ENCODE measurements at places on chromosomes 11 and 22.

DNA sequence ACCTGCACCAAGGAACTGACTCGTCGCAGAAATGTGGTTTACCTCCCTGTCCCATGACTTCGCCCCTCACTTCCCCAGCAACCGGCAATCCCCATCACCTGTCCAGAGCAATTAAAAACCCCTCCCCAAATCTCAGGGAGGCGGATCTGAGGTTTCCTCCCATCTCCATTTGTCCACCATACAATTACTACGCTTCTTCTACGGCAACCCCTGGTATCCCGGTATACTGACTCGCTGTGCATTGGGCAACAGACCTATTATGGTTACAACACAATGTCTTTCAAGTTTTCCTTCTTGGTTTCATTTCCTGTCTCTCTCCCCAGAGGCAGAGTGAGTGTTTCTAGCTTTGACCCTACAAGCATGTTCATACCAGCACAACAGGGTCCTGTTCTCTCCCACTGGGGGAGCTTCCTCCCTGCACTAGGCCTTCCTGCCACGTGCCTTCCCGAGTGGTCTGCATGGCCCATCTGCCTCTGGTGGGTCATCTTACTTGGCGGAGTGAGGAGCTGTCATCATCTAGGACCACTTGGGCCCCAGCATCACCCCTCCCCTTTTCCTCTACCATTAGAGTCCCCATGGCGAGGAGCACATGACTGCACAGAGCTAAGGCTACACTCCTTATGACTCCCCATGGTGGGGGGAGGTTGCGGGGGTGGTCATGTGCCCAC is 30.3 kb upstream of the NAP1L4 start:
- H3K4me1 ChIP-seq, result peaks cover 4% of the 10 kb centered on the region
- no peak overlapping the region for H3K27ac ChIP-seq
- H3K4me3 ChIP-seq, result no peak overlapping the region
- H3K27me3 ChIP-seq, result no peaks in the 10 kb centered on the region
- no peak for DNase-seq

DNA sequence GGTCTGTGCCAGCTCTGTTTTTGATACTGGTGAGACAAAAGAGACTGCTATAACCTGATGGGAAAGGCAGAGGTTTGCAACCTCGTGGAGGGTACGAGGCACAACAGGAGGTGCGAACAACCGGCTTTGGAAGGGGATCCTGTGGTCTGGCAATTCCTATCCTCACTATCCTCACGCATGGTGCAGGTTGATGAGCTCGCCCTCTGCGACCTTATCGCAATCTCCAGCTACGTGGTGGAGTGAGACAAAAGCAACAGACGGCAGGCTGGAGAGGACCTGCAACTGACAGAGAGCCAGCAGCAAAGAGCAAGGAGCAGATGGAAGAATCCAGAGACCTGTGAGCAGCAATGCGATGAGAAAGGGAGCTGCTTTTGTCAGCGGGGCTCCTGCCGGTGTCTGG is 47.3 kb upstream of the TSKU start:
- DNase-seq, result no peak
- H3K27ac ChIP-seq, result no peak overlapping the region
- H3K4me3 ChIP-seq, result no peak overlapping the region
- no peaks in the 10 kb centered on the region for H3K27me3 ChIP-seq
- no peaks in the 10 kb centered on the region for H3K4me1 ChIP-seq

GRCh38 chr11:6251990-6252473 is 7.6 kb upstream of the CCKBR start:
- no peaks in the 10 kb centered on the region for H3K4me1 ChIP-seq
- no peaks in the 10 kb centered on the region for H3K36me3 ChIP-seq
- no peak for DNase-seq
- peaks cover 15% of the 10 kb centered on the region for H3K27me3 ChIP-seq
- no peak overlapping the region for H3K4me3 ChIP-seq

- no peaks in the 10 kb centered on the region for H3K4me1 ChIP-seq
- no peak overlapping the region for H3K4me3 ChIP-seq
- no peaks in the 10 kb centered on the region for H3K27me3 ChIP-seq
- no peak overlapping the region for H3K27ac ChIP-seq
Observed at GRCh38 chr22:39631381-39632286, 61.1 kb downstream of the CACNA1I start.

- no peaks in the 10 kb centered on the region for H3K27me3 ChIP-seq
- H3K27ac ChIP-seq, result no peak overlapping the region
- H3K4me1 ChIP-seq, result peaks cover 56% of the 10 kb centered on the region
- no peaks in the 10 kb centered on the region for H3K36me3 ChIP-seq
- H3K4me3 ChIP-seq, result no peak overlapping the region
Observed at GRCh38 chr22:24423519-24424000, 3.8 kb upstream of the ADORA2A start.

GRCh38 chr11:7480113-7480512 is 5.2 kb upstream of the OLFML1 start:
- H3K27me3 ChIP-seq, result peaks cover 4% of the 10 kb centered on the region
- H3K4me1 ChIP-seq, result no peaks in the 10 kb centered on the region
- H3K4me3 ChIP-seq, result no peak overlapping the region
- DNase-seq, result no peak
- H3K36me3 ChIP-seq, result no peaks in the 10 kb centered on the region

DNA sequence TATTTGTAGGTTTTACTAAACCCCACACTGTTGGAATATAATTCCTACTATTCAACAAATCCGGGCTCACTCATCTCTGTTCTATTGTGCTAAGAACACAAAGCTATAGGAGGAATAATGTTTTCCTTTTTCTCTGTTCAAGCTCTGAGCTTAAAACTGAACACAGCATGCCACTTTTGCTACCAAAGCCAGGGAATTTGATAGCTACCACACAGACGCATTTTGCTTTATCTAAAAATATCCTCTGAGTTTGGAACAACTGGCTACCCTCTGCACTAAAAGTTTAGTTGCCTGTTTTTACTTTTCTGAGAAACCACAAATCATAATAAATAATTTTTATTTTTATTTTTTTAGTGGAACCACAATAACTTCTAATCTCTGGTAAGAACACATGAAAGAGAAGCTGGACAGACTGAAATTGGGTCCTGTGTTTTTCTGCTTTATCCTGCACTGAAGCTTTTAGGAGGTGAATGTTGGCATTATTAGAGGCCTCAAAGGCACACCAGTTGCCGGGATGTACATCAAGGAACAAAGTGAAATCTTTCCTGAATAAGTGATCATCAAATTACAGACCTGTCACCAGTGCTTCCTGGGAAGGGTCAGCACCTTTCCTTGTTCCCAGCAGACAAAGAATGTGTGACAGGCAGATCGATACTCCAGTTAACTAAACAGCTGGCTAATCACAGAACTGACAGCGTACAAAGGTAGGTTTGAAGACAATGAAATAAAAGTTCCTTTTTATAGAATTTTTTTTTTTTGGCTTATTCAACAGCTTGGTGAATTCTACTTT is 523.2 kb upstream of the TENM4 start:
- H3K4me3 ChIP-seq, result no peak overlapping the region
- no peak for DNase-seq
- H3K27ac ChIP-seq, result no peak overlapping the region
- no peaks in the 10 kb centered on the region for H3K27me3 ChIP-seq
- no peaks in the 10 kb centered on the region for H3K4me1 ChIP-seq

DNA sequence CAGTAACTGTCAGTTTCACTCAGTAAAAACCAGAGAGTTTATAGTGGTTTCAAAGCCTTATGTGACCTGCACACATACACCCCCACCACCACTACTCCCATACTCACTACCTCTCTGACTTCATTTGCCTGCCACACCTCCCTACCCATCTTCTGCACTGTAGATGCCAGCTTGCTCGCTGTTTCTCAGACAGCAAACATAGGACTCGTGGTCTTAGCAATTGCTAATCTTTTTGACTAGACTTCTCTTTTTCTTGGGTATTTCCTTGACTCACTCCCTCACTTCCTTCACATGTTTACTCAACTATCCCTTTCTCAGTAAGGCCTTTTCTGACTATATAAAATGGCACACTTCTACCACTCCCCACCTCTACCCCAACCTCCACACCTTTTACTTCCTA is 27.8 kb downstream of the CEP295 start:
- H3K27me3 ChIP-seq, result no peaks in the 10 kb centered on the region
- H3K4me1 ChIP-seq, result no peaks in the 10 kb centered on the region
- H3K27ac ChIP-seq, result no peak overlapping the region
- no peak overlapping the region for H3K4me3 ChIP-seq
- DNase-seq, result no peak

- DNase-seq, result no peak
- no peak overlapping the region for H3K4me3 ChIP-seq
- H3K27ac ChIP-seq, result no peak overlapping the region
Observed at GRCh38 chr11:23284631-23285030, 424.4 kb upstream of the CCDC179 start.

GRCh38 chr11:114239753-114240161 is 56.4 kb upstream of the NNMT start:
- H3K27ac ChIP-seq, result no peak overlapping the region
- no peak overlapping the region for H3K4me3 ChIP-seq
- H3K36me3 ChIP-seq, result no peaks in the 10 kb centered on the region
- H3K4me1 ChIP-seq, result no peaks in the 10 kb centered on the region
- H3K27me3 ChIP-seq, result no peaks in the 10 kb centered on the region

GRCh38 chr11:128731041-128731663 is 37.3 kb downstream of the FLI1 start:
- peaks cover 4% of the 10 kb centered on the region for H3K36me3 ChIP-seq
- peak overlapping the region; percentile 71 for H3K27ac ChIP-seq
- H3K4me3 ChIP-seq, result peak overlapping the region; percentile 77
- DNase-seq, result no peak
- H3K4me1 ChIP-seq, result peaks cover 100% of the 10 kb centered on the region

DNA sequence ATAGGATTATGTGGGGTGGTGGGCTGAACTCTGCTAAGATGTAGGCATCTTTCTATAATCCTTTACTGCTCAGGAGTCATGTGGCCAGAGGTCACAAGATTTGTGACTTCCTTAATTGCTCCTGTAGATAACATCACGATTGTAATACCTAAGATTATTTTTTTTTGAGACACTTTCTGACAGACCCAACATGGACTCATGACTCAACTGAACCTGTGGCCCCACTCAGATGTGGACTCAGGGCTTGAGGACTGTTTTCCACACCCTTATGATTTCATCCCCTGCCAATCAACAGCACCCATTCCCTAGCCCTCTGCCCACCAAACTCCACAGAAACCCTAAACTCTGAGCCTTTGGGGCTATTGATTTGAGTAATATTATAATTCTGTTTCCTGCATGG is 35.6 kb upstream of the MMP7 start:
- no peak overlapping the region for H3K4me3 ChIP-seq
- DNase-seq, result no peak
- no peak overlapping the region for H3K27ac ChIP-seq
- peaks cover 6% of the 10 kb centered on the region for H3K27me3 ChIP-seq

GRCh38 chr11:87859636-87860035 is 315.6 kb downstream of the RAB38 start:
- no peaks in the 10 kb centered on the region for H3K27me3 ChIP-seq
- H3K27ac ChIP-seq, result no peak overlapping the region
- DNase-seq, result no peak
- no peaks in the 10 kb centered on the region for H3K4me1 ChIP-seq
- H3K36me3 ChIP-seq, result no peaks in the 10 kb centered on the region

- peak; percentile 76 for DNase-seq
- H3K27me3 ChIP-seq, result no peaks in the 10 kb centered on the region
- H3K27ac ChIP-seq, result no peak overlapping the region
- no peak overlapping the region for H3K4me3 ChIP-seq
- H3K4me1 ChIP-seq, result no peaks in the 10 kb centered on the region
Observed at GRCh38 chr11:18802381-18803257, 11.0 kb upstream of the PTPN5 start.

DNA sequence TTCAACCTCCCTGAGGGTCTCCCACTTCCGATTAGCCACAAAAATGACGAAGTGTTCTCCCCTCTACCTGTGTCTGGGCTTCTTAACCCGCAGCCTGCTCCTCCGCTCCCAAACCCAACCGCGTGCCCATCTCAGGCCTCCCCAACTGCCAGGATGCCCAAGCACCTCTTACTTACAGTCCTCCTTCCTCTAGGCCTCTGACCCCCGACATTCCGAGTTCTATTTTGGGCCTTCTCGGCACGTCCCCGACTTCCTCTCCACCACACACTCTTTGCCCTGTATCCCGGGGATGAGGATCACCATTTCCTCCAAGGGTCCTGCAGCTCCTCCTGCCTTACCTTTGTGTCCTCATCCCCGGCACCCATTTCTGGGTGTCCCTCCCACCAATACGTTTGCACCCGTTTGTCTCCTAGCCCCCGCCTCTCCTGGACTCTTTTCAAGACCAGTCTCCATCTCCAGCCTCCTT is 388 bp upstream of the MUS81 start:
- no peak for DNase-seq
- H3K4me1 ChIP-seq, result peaks cover 62% of the 10 kb centered on the region
- peak overlapping the region; percentile 95 for H3K4me3 ChIP-seq
- no peaks in the 10 kb centered on the region for H3K27me3 ChIP-seq
- H3K27ac ChIP-seq, result peak overlapping the region; percentile 95

DNA sequence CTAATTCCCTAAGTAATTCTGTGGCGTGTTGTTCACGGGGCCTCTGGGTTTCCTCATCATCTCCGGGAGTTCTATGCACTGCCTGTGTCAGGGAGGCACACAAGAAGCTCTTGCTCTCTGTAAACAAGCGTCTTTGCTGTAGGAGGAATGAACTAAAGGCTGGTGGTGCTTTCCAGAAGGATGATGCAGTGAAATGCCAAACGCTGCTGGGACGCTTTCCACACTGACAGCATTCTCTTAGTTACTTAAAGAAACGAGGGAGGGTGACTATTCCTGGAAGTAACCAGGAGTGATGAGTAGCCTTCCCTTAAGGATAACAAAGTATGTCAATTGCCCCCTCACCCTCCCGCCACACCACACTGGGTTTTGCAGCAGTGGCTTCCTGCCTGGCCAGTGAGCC is 38.5 kb upstream of the NUP50 start:
- H3K4me3 ChIP-seq, result no peak overlapping the region
- no peaks in the 10 kb centered on the region for H3K36me3 ChIP-seq
- no peak for DNase-seq
- no peaks in the 10 kb centered on the region for H3K27me3 ChIP-seq

- H3K4me3 ChIP-seq, result no peak overlapping the region
- no peak overlapping the region for H3K27ac ChIP-seq
Observed at GRCh38 chr11:85114786-85115185, 512.4 kb downstream of the DLG2 start.

DNA sequence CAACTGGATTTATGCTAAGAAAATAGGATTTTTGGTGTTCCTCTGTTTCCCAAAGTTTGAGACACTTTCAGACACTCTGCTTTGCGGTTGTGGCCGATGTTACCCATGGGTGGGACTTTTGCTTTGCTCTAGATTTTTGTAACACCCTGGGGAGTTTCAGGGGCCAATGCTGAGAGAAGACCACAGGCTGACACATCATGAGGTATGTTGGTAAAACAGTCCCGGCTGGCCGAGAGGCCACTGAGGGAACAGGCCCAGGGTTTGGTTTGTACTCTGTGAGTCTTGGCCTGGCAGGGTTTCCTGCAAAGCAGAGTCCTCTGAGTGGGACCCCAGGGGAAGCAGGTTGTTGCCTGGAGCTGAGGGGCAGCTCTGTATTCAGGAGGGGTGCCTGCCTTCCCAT is 78.5 kb upstream of the PITPNB start:
- H3K27me3 ChIP-seq, result no peaks in the 10 kb centered on the region
- H3K4me3 ChIP-seq, result no peak overlapping the region
- no peak for DNase-seq
- no peak overlapping the region for H3K27ac ChIP-seq

All from CD4-positive, CD25-positive, alpha-beta regulatory T cell (primary cell).